HCEC 1CT (cell line): ENCODE measurements at places on chromosomes 7 and 10.

DNA sequence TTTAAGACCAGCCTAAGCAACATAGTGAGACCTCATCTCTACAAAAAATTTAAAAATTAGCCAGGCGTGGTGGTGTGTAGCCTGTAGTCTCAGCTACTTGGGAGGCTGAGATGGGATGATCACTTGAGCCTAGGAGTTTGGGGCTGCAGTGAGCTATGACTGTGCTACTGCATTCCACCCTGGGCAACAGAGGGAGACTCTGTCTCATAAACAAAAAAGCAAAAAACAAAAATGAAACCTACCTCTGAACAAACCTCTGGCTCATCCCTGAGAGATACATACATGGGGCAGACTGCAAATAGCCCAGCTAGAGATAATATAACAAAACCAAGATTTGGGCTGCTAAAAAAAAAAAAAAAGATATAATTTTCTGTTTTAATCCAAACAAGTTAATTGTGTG, 19.5 kb downstream of the C10orf67 start:
- DNase-seq = peak; percentile 14

DNA sequence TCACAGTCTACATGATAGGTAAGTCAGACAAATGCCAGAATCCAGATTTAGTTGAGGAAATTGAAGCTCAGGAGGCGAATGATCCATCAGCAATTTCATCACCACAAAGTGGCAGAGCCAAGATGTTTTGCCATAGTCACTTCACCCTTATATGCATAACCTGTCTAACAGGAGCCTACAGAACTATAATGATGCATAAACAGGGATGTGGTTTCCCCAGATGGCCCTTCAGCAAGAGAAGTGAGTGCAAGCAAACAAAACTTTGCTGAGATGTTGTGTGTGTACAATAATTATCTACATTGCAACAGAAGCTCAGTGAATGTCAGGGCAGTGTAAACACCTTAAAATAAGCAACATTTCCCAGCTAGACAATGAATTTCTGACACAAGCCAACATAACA, 28.6 kb downstream of the PON3 start:
- no peak for DNase-seq

GRCh38 chr7:33754933-33755928, 150.1 kb upstream of the BMPER start:
- no peak for DNase-seq

DNA sequence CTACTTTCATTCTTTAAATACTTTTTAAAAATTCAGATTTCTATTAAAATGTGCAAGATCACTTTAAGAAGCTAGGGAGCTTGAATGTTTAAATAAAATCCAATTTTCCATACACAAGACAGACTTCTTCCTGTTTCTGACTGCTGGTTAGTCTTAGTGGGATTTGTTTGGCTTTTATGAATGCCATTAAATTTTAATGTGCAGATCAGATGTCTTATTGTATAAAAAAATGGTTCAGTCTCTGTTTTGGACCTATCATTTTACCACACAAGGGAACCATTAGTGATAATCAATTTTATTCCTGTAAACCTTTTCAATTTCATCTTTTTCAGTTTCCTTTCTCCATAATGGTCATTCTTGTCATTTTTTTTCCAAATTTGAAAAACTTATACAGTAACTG, 63.2 kb downstream of the VCL start:
- DNase-seq = no peak

- DNase-seq = no peak
Observed at GRCh38 chr10:62326176-62326575, 48.0 kb upstream of the ZNF365 start.

- no peak for DNase-seq
Observed at GRCh38 chr10:46255801-46256747, 30.7 kb upstream of the ANTXRL start.

GRCh38 chr7:2709553-2710285, 21.7 kb downstream of the AMZ1 start:
- no peak for DNase-seq

- DNase-seq = no peak
Observed at GRCh38 chr7:44284881-44285541, 40.4 kb downstream of the CAMK2B start.

- peak; percentile 86 for DNase-seq
Observed at GRCh38 chr10:77582710-77583115, 54.9 kb downstream of the KCNMA1 start.

GRCh38 chr7:30445770-30446169, 32.8 kb downstream of the NOD1 start:
- DNase-seq = no peak

GRCh38 chr10:50550291-50550839, 73.4 kb downstream of the SGMS1 start:
- DNase-seq = no peak

DNA sequence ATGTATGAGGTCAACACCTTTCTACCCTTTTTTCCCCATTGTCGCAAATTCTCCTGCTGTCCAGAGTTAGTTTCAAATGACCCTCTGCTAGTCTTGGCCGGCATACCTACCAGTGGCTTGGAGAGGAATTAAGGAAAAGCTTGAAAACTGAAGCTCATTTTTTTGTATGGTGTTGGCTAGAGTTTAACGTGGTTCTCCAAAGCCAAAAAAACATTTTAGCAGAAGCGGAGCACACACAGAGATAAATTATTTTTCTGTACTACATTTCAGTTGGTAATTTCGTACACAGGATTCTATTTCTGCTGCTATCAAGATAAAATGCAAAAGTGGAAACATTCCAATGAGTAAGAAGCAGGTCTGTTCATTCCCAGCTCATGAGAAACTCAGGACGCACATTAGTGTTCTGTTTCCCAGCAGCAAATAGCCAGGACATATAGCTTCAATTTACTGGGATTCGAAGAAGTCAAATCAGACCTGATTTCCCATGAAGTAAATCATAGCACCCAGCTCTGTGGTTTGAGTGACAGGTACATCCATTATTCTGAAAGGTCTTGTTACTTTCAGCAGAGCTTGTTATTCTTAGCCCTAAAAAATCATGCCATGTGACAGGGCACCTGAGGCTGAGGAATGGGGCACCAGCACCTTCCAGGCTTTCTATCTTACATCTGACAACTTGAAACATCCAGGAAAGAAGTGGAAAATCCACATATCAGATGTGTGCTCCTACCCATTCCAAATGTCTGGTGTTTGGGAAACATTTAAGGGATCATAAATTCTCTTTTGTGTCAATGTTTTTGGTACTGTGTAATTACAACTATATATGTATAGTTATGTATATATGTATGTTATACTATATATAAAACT, 215.9 kb upstream of the C7orf33 start:
- DNase-seq = no peak

DNA sequence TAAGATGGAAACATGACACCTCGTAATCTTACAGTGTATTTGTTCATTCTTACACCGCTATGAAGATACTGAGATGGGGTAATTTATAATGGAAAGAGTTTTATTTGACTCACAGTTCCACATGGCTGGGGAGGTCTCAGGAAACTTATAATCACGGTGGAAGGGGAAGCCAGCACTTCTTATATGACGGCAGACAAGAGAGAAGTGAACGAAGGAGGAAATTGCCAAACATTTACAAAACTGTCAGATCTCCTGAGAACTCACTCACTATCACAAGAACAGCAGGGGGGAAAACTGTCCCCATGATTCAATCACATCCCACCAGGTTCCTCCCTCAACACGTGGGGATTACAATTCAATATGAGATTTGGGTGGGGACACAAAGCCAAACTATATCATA, 282.3 kb downstream of the HGF start:
- DNase-seq = no peak

DNA sequence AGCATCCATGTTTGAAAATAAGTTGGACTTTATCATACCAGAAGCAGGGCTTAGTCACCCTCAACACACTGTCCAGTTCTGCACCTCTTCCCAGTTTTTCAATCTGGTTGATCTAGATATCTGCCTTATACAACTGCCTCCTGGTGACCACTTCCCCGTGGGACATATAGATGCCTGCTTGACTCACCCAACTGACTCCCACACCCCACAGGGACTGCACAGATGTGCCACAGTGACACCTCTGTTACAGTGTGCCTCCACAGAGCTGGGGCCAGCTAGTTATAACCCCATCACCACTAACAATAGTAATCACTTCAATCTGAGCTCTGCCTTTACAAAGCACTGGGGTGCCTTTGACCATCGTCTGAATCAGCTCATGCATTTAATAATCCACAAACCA, 82.6 kb upstream of the AOAH start:
- no peak for DNase-seq

DNA sequence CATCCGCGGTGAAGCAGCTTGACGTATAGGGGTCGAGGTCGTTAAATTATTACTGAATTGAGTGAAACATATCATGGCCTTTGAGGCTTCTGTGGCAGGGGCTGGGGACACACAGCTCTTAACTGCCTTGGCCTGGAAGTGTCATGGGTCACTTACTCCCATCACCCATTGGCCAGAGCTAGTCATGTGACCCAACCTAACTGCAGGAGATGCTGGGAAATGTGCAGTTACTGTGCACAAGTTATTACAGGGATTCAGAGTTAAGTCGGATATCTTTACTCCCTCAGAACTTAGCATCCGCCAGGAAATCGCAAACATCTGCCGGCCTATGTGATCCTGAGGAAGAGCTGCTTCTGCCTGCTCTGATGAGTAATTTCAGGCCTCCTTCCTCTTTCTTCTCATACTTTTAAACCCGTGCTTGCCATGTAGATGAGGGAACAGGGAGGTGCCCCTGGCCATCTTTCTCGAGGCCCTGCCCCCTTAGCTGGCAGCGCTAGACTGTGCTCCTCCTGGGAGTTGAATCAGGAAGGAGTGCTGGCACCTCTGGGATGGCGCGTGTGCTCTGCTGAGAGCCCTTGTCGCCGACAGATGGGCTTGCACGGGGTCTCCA, 203.6 kb downstream of the TCF7L2 start:
- DNase-seq = no peak

- no peak for DNase-seq
Observed at GRCh38 chr7:150854066-150855000, 2.0 kb downstream of the AOC1 start.

- no peak for DNase-seq
Observed at GRCh38 chr7:70036695-70037094, 438.4 kb downstream of the AUTS2 start.

- no peak for DNase-seq
Observed at GRCh38 chr7:129698516-129699418, 87.2 kb downstream of the NRF1 start.

GRCh38 chr10:105586451-105587098, 945.5 kb downstream of the SORCS3 start:
- DNase-seq = no peak

DNA sequence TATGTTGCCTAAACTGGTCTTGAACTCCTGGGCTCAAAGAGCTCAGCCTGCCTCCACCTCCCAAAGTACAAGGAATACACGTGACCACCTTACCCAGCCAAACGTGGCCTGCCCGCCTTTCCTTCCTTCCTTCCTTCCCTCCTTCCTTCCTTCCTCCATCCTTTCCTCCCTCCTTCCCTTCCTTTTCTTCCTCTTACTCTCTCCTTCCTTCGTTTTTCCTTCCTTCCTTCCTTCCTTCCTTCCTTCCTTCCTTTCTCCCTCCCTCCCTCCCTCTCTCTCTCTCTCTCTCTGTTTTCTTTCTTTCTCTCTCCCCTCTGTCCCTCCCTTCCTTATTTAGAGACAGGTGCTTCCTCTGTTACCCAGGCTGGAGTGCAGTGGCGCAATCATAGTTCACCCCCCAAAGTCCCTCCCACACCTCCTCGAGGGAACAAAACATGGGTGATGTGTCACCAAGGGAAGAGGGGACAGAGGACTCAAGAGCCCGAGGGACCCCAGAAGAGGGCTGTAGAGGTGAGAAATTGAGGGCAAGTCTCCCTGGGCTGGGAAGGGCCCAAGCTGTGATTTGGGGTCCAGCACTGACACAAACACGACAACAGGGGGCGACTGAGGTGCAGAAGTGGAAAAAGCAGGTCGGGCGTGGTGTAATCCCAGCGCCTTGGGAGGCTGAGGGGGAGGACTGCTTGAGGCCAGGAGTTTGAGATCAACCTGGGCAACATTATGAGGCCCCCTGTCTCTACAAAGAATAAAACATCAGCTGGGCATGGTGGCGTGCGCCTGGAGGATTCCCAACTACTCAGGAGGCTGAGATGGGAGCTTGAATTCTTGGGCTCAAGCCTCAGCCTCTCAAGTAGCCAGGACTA, 28.1 kb downstream of the EPHB4 start:
- DNase-seq = peak; percentile 47

GRCh38 chr7:8190119-8190895, 71.7 kb downstream of the ICA1 start:
- peak; percentile 52 for DNase-seq
